ENCODE measurements at places on chromosomes 5 and 9.

- no peak for DNase-seq
These were observed 259.2 kb downstream of the FBXL17 start for GRCh38 chr5:108122702-108123101.

GRCh38 chr5:135079099-135079681, 45.2 kb upstream of the PITX1 start:
- no peak for DNase-seq

GRCh38 chr5:16160706-16161105, 18.9 kb downstream of the MARCHF11 start:
- no peak for DNase-seq

GRCh38 chr5:67051164-67051563, 145.4 kb downstream of the CD180 start:
- no peak for DNase-seq

DNA sequence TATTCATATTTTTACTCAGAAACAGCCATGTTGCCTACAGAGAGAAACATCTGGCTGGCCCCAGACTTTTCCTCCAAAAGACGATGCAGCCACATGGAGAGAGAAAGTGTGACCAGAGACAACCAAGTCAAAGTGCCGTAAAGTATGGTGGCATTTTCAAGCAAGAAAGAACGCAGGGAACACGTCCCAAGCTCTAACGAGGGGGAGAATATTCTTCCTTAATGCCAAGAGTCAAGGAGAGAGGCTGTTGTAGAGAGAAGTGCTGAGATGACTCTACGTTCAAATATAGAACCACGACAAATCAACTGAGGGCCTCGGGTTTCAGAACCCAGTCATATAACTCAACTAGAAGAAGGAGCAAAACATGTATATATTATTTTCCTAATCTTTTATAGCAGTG, 55.9 kb downstream of the FNBP1 start:
- no peak for DNase-seq

DNA sequence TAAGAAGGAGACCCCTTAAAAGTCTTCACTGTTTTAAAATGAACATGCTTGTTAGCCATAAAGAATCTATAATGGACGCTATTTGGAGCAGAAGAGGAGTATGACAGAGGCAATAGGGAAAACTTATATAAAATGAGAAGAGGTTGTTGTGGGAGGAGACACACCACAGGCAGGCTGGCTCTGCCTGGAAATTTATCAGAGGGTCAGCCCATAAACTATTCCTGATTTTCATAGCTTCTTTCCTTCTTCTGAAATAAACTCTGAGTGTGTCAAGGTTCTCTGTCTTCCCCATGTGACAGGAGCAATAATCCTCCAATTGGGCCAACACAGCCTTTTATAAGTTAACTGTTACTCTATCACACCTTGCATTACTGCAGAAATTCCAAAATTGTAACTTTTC, 19.6 kb upstream of the RUSC2 start:
- DNase-seq, result no peak

GRCh38 chr5:137320056-137321045, 178.8 kb downstream of the SPOCK1 start:
- DNase-seq, result no peak

DNA sequence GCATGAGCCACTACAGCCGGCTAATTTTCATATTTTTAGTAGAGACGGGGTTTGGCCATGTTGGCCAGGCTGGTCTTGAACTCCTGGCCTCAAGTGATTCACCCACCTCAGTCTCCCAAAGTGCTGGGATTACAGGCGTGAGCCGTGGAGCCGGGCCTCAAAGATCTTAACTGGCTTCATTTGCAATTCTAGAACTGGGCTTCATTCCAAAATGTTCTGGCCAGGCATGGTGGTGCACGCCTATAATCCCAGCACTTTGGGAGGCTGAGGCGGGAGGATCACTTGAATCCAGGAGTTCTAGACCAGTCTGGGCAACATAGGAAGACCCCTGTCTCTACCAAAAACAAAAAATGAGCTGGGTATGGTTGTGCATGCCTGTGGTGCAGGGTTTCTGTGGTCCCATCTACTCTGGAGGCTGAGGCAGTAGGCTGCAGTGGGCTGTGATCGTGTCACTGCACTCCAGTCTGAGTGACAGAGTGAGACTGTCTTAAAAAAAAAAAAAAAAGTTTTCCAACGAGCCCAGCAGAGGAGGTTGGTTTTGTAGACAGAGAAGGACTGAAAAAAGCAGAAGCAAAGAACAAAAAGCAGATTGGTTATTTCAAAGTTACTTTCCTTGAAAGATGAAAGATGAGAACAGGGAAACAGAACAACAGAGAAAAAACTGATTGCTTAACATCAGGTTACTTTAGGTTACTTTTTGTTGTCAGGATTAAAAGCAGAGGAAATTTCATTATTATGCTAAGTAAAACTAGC, 78.2 kb downstream of the ANKRD55 start:
- no peak for DNase-seq

GRCh38 chr9:123724211-123724796, 205.6 kb downstream of the DENND1A start:
- DNase-seq, result no peak

DNA sequence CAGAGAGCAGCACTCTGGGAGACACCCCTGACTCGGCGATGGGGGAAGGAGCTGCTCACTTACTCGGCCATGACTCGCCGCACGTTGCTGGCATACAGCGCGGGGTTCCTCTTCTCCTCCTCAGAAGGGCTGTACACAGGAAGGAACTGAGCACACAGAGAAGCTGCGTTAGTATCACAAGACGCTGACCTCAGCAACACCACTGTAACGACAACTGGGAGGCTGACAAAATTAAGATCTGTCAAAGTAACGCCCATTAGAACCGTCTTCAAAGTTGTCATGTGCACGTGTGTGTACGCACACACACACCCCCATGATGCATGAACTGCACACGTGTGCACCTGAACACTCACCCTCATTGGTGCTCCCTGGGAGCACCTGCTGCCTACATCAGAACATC, 32.1 kb upstream of the SLC6A3 start:
- no peak for DNase-seq

DNA sequence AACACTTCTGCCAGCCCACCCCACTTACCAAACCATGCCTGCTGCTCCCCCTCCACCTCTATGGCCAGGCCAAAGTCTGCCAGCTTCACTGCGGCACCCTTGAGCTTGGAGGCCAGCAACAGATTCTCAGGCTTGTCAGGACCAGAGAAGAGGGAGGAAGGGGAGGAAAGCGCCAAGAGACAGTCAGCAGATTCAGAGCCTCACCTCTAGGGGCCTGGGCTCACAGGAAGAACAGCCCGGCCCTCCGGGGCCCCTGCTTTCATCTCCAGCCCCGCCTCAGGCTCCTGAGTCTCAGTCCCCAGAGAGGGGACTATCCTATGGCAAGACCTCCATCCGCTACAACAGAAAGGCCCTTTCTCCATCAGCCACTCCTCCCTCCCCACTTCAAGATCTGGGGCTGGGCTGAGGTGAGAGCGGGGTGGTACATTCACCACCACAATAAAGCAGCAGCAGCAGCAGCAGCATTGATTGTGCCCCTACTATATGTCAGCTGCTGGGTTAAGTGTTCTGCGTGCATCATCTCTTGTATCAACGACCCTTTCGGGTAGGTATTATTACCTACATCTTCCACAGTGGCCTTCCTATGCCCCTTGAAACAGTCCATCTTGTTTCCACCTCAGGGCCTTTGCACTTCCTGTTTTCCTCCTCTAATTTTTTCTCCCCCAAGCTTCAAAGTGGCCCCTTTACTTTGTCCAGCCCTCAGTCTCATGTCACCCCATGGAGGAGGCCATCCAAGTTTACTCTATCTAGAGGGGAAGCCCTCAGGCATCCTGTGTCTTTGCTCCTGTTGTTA, 36.0 kb downstream of the CAMK2A start:
- DNase-seq, result no peak

- DNase-seq, result no peak
These were observed 73.3 kb upstream of the HMHB1 start for GRCh38 chr5:143738417-143739401.

DNA sequence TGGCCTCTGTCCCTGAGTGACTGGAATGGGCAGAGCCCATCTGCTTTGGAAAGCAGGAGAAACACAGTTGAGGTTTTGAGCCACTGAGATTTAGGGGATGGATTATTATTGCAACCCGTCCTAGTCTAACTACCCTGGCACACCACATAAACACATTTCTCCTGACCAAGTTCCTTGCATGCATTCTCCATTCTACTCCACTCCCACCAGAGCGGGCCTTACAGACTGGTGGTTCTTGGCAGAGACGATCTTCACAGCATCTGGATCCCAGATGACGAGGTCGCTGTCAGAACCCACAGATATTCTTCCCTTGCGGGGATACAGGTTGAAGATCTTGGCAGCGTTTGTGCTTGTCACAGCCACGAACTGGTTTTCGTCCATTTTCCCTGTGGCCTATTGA, 111.0 kb downstream of the DPYSL3 start:
- no peak for DNase-seq

DNA sequence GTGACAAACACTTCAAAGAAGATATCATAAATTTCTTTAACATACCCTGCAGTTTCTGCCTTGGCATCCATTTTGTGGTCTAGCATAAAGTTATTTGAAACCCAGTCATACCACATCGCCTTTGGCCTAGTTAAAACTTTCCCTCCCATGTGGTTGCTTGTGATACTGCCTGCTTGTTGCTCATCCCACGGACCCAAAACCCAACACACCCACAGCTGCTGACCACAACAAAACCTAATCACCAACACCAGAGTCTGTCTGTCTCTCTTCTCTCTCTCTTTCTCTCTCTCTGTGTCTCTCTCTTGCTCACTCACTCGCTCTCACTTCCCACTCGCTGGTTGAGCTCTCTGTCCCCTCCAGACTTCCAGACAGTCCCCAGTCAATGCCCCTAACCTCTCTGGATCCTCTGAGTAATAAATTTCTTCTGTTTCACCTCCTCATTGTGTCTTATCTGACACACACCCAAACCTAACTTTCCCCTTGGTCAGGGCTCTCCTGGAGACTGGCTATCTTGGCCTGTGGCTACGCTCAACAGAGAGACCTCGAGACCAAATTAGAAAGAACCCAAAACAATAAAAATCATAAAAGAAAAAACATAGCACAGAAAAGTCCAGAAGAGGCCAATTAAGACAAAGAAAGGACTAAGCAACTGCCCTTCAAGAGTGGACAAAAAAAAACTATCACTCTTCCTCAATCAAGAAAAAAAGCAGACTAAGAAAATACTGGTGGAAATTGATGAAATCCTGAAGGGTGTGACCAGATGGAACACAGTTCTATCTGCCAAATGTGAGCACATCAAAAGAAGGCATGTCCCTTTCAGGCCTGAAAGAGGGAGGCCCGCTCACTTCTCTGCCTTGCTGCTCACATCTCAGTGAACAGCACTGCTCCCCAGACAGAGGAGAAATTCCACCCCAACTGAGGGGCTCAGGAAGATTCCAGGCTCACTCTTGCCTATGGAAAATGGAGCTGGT, 41.5 kb downstream of the TTLL11 start:
- DNase-seq, result no peak

DNA sequence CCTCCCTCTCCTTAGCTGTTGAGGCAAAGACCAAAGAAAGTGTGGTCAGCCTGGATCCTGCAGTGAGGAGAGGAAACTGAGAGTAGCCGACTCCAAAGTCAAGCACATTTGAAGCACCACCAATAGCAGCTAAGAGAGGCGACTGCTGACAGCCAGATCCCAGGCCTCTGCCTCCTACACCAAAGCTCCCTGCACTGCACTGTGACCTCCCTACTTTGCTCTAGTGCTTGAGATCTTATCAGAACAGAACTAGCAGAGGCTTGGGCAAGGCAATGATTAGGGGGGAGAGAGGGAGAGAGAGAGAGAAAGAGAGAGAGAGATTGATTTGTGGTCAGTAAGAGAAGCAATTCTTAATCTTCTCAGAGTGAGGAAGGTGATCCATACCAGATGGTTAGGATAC, 216.3 kb downstream of the CDK5RAP2 start:
- DNase-seq, result no peak

GRCh38 chr9:120931231-120932085, 4.9 kb upstream of the TRAF1 start:
- peak; percentile 36 for DNase-seq

DNA sequence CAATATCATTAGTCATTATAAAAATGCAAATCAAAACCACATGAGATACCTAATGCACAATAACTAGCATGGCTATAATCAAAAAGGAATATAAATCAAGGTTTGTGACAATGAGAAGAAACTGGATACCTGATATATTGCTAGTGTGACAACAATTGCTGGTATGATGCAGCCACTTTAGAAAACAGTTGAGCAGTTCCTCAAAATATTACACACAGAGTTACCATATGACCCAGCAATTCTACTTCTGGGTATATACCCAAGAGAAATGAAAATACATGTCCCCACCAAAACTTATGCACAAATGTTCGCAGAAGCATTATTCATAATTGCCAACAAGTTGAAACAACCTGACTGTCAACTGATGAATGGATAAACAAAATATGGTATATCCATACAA, 339.7 kb upstream of the POU5F2 start:
- DNase-seq, result no peak

DNA sequence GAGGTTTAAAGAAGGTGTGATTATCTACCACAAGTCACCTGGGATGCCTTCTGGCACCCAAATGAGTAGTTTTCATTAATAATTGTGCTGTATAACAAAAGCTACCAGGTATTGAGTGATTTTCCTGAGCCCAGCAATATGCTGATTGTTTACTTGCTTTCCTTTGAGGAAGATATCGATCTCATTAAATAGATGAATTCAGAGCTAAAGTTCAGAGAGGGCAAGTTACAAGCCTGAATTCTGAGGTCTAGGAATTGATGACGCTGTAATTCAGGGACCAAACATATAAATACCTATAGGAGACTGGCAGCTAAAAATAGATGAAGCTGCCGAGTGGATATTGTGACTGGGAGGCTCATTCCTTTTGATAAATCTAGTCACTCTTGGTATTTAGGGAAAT, 1.1 kb downstream of the ERCC6L2 start:
- no peak for DNase-seq

DNA sequence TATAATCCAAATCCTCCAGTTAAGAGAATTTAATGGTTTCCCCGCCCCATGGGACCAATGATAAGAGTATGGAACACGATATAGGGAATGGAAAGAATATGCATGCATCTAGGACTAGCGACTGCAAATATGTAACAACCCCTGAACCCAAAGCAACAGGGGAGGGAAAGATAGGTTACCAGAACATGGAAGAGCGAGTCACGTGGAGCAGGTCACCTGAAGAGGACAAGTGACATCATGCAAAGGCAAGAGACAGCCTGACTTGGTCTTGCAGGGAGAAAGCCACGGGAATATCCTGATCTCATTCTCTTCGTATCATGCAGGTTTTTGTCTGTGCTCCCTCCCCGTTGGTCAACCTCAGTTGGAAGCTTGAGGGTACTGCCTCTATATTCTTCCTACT, 4.7 kb upstream of the UHRF2 start:
- DNase-seq, result no peak

DNA sequence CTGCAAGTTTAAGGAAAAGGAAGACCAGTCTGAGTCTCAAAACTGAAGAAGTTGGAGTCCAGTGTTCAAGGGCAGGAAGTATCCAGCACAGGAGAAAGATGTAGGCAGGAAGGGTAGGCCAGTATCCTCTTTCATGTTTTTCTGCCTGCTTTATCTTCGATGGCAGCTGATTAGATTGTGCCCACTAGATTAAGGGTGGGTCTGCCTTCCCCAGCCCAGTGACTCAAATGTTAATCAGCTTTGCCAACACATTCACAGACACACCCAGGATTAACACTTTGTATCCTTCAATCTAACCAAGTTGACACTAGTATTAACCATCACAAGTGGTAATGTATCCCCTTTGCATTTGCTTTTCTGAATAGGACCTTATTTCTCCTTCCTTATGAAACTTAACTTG, 535.9 kb upstream of the FTMT start:
- no peak for DNase-seq

GRCh38 chr5:36150676-36151433, 832 bp downstream of the LMBRD2 start:
- no peak for DNase-seq

- DNase-seq, result no peak
These were observed 128.9 kb downstream of the SUSD1 start for GRCh38 chr9:112046181-112046580.

- peak; percentile 25 for DNase-seq
These were observed 33.6 kb downstream of the PRRT1B start for GRCh38 chr9:131578731-131579504.

Measured in activated naive CD4-positive, alpha-beta T cell (primary cell).